ENCODE measurements at places on chromosomes 3 and 15.
A peak's percentile ranks its signal among the peaks of the same experiment; 100 is the strongest.

DNA sequence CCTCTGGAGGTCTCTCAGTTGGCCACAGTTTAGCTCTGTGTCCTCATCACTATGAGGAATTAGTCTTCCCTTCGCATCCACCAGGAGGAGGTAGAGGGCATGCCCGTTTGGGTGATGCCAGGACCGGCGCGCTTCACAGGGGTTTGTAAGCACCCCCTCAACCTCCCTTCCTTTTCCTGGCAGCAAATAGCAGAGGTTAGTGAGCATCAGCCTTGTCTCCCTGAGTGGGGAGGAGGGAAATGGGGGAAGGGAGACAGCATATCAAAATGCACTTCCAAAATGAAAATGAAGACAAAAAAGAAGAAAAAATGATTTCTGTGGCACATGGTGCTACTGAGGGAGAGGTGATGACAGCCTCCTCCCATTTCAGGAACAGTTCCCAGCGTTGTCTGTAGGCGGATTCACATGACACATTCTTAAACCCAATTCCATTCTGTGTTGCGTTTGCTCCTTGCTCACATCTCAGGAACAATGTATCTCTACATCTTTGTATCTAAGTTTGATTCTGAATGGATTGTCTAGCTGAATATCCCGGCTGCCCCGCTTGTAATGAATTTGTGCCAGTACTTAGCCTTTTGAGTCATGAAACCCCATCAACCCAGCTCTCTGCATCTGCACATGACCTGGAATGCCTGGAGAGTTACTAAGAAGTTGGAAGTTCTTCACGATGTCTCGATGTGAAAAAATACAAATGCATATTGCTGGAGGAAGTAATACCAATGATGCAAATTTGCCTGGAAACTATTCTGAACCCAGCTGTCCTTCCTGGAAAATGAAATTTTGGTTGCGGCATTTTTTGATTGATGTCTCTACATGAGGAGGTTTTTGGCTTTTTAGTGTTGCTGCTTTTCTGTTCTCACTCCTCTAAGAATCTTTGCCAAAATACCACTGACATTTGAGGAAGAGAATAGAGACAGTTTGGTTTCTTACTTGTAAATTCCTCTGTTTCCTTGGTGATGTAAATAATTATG, 45.2 kb downstream of the TYRO3 start:
- peak; percentile 36 for DNase-seq

- DNase-seq, result no peak
Measured at GRCh38 chr3:115553796-115554486, 69.4 kb upstream of the GAP43 start.

DNA sequence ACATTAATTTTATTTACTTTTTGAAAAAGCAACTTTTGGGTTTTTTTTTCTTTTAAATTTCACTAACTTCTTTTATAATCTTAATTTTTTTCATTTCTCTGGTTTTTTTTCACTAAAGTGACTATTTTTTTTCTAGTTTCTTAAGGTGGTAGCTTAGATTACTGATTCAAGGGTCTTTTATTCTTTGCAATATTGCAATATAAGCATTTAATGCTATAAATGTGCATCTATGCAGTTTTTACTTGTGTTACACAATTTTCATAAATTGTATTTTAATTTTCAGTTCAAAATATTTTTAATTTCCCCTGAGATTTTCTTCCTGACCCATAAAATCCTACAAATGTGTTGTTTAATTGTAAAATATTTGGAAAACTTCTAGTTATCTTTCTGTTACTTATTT, 535.8 kb downstream of the GABRG3 start:
- no peak for DNase-seq

DNA sequence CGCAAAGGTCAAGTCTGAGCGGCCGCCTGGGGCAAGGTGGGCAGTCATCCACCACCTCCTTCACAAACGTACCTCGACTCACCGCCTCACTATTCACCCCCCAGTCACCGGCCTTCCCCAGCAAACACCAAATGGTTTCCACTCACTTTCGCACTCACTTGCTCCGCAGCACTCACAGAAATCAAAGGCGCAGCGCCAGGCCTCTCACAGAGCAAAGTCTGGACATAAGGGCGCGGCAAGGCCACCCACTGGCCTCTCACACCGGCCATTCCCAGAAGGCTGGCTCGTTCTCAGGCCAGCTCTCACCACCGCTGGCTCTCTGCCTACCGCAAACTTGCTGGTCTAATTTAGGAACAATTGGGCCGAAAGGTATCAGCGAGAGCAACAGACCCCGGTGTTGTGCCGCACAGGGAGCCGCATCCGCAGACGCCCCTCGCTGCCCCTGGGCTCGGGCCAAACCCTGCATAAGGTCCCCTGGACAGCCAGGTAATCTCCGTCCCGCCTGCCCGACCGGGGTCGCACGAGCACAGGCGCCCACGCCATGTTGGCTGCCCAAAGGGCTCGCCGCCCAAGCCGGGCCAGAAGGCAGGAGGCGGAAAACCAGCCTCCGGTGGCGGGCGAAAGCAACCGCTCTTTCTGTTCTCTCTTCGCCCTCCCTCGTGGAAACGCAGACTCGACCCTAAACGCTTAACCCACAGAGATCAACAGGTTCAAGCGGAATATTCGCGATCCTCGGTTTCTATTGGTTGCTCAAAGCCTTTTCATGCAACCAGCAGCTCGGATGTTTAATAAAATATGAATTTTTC, 2.9 kb downstream of the SHOX2 start:
- DNase-seq, result no peak

GRCh38 chr15:86055688-86056087, 24.0 kb upstream of the AGBL1 start:
- DNase-seq, result no peak

GRCh38 chr3:4982773-4983738, 3.8 kb downstream of the BHLHE40 start:
- DNase-seq, result no peak

GRCh38 chr3:45942051-45942825, 1.0 kb upstream of the CXCR6 start:
- DNase-seq, result no peak

DNA sequence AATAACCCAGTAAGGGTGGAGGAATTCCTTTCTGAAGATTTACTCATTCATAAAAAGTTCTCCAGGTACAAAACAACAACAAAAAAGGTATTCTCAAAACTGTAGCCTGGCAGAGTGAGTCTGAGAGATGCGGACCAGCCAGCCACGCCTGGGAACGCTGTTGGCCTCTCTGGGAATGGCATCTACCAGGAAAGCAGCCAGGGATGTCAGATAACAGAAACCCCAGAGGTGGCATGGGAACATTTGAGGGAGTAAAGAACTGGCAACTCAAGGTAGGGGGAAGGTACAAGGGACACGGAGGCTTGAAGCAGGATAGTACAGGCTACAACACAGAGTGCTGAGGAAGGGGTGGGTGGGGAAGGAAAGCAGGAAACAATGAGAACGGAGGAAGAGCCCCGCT, 7.1 kb upstream of the AP3S2 start:
- DNase-seq, result no peak

DNA sequence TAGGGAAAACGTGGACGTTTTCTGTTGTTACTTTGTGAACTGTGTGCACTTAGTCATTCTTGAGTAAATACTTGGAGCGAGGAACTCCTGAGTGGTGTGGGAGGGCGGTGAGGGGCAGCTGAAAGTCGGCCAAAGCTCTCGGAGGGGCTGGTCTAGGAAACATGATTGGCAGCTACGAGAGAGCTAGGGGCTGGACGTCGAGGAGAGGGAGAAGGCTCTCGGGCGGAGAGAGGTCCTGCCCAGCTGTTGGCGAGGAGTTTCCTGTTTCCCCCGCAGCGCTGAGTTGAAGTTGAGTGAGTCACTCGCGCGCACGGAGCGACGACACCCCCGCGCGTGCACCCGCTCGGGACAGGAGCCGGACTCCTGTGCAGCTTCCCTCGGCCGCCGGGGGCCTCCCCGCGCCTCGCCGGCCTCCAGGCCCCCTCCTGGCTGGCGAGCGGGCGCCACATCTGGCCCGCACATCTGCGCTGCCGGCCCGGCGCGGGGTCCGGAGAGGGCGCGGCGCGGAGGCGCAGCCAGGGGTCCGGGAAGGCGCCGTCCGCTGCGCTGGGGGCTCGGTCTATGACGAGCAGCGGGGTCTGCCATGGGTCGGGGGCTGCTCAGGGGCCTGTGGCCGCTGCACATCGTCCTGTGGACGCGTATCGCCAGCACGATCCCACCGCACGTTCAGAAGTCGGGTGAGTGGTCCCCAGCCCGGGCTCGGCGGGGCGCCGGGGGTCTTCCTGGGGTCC, at the start of gene TGFBR2:
Gene TGFBR2 (plus strand): TSS at position 301 of the 731 bp plus-strand sequence. CDS start 283 bp downstream, at position 584.
- peak; percentile 29 for DNase-seq

GRCh38 chr3:184716622-184717398, 4.9 kb upstream of the MAGEF1 start:
- DNase-seq, result no peak

DNA sequence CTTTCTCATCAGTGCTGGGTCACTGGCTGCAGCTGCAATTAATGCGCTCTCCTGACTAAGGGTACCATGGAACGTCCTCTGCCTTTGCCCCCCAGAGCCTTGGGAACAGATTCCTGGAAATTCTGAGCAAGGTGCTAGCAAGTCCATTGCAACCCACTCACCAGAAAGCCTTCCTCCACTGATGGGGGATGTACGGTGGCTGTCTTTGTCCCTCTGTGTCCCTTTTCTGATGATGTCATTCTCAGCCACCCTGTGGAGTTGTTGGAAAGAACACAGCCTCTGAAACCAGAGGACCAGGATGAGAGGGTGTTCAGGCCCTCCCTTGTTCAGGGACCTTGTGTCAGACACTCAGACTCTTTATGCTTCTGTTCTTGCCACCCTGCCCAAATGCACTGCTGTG, 38.1 kb upstream of the ZBTB38 start:
- no peak for DNase-seq

DNA sequence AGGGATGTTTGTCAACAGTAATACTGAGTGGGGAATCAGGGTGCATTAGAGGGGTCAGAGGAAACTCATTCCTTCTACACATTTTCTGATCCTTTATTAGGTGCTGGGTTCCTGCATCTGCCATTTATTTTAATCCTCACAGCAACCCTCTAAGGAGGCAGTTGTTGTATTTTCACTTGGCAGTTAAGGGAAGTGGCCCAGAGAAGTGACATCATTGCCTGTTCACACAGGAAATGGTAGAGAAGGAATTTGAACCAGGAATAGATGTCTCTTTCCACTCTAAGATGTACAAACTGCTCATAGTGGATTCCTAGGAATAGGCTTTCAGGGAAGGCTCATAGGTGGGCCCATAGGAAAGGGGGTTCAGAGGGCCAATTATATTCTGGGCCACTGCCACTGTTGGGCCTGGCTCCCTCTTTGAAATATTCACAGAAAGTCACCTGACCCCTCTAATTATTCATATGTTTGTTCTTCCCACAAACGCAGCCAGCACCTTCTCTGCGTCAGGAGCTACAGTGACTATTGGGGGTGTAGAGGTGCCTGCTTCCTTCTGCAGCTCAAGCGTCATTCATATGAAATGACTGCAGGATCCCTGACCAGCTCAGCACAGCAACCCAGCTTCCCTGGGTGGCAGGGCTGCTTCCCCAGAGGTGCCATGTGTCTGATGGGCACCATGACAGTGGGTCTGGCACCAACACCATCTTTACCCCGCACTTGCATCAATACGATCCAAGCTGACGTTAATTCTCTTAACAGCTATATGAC, 163.9 kb upstream of the SMAD3 start:
- DNase-seq, result no peak

- DNase-seq, result no peak
Measured at GRCh38 chr3:191470080-191470479, 9.1 kb downstream of the PYDC2 start.

GRCh38 chr3:108185536-108185935, 36.7 kb downstream of the IFT57 start:
- no peak for DNase-seq

DNA sequence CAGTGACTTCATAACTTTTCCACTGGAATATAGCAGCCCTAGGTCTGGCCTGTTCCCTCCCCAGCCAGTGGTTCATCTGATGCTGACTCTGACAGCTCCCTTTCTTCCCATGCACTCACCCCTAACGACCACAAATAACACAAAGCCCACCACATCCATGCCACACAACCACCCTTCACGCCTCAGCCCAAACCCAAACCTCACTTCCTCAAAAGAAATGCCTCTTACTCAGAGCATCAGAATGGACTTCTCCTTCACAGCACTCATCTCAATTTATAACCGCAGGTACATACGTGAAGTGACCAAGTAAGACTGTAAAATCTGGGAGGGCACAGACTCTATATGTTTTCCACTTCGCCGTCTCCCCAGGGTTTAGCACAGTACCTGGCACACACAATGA, 1.1 kb downstream of the RBSN start:
- no peak for DNase-seq

DNA sequence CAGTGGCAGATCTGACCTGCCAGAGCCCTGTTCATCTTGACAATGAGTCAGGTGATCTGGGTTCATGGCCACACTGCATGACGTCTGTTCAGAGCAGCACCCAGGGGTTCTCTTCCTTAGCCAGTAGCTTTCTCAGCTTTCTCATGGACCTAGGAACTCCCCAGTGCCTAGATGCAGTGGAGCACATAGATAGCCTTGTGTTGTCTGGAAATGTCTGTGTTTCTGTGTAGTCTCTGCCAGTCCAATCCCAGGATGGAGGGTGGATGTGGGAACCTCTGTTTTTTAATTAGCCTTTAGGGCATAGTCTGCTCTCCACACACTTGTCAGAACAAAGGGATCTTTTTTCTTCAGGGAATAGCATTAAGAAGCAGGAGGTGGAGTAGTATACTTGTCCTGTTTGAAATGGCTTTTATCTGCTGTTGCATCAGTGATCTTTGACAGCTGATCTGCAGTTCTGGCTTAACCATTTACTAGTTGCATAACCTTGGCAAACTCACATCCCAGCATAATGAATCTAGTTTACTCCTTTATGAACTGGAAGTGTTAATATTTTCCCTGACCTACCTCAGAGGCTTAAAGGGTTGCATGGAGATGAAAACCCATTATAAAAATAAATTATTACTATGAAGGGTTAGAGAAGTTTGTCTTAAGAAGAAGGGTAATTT, 16.1 kb upstream of the CACNA1D start:
- DNase-seq, result no peak

DNA sequence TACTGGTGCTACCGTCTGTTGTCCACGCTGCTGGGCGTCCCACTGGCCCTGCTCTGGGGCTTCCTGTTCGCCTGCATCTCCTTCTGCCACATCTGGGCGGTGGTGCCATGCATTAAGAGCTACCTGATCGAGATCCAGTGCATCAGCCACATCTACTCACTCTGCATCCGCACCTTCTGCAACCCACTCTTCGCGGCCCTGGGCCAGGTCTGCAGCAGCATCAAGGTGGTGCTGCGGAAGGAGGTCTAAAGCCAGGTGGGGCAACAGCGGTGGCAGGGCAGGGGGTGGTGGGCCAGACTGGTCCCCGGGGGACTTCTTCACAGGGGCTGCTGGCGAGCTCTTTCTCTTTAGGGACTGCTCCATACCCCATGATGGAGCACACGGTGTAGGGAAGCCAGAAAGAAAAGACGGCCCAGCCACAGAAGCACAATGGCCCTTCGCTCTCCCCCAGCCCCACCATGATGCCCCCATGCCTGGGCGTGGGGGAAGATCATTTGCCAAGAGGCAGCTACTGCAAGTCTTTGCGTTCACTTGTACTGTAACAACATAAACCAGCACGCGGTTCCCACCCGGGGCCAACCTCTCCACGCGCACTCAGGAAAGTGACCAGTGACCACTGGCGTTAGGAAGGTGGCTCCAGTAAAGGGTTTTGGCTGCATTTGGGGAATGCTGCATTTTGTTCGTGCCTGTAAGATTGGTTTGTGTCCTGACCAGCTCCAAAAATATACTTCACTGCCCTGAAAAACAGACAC, 12.2 kb downstream of the CAV3 start:
- no peak for DNase-seq

GRCh38 chr15:66748708-66749035, 46.6 kb downstream of the SMAD6 start:
- DNase-seq, result no peak

- DNase-seq, result no peak
Measured at GRCh38 chr3:45123030-45123429, 23.1 kb downstream of the CDCP1 start.

All from DMS 273 treated with DMSO at 0.1 percent for 48 hours (cell line).